Stimulated activated CD8-positive, alpha-beta memory T cell treated with anti-CD3 and anti-CD28 coated beads, Interleukin-4, amount 100 ng/mL, for 48 hours (primary cell): ENCODE measurements at places on chromosomes 5 and 9.

- DNase-seq, result no peak
Observed at GRCh38 chr5:109873687-109874086, 184.0 kb downstream of the MAN2A1 start.

- no peak for DNase-seq
Observed at GRCh38 chr9:106482733-106483132, 380.2 kb upstream of the ZNF462 start.

GRCh38 chr9:92035146-92035545, 80.1 kb downstream of the SPTLC1 start:
- DNase-seq, result no peak

DNA sequence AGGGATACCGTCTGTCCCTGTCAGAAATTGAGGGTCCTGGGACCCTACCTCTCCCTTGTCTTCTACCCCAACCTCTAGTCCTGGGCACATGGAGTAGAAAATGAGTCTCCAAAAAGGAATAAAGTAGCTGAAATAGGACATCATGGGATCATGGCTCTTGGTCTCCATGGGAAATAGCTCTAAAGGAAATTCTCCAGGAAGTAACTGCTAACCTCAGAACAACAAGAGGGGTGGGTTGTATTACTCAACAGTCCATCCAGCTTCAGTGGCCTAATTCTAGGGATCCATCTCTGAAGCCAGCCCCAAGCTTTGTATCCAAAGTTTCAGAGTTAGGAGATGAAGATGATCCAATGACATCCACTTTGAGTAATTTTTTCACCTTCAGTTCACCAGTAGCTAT, 11.0 kb upstream of the RUSC2 start:
- DNase-seq, result no peak

- no peak for DNase-seq
Observed at GRCh38 chr5:151577566-151577965, 13.6 kb downstream of the FAT2 start.

GRCh38 chr5:156686796-156687195, 163.3 kb upstream of the PPP1R2B start:
- no peak for DNase-seq

DNA sequence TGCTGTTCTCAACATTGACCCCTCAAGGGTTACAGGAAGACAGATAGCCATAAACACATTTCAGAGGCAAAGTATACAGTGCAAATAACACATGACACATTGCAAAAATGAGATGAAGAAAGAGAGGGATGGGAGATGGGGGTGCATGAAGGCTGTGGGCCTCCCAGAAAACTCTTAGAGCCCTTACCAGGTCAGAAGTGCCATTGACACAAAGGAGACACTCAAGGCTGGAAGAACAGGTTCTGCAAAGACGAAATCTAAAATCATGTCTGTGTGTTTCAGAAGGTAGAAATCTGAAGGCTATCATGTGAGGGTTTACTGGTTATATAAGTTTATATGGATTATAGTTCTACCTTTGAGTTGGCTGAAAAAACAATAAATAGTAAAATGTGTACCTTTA, 318.8 kb downstream of the BNC2 start:
- no peak for DNase-seq

DNA sequence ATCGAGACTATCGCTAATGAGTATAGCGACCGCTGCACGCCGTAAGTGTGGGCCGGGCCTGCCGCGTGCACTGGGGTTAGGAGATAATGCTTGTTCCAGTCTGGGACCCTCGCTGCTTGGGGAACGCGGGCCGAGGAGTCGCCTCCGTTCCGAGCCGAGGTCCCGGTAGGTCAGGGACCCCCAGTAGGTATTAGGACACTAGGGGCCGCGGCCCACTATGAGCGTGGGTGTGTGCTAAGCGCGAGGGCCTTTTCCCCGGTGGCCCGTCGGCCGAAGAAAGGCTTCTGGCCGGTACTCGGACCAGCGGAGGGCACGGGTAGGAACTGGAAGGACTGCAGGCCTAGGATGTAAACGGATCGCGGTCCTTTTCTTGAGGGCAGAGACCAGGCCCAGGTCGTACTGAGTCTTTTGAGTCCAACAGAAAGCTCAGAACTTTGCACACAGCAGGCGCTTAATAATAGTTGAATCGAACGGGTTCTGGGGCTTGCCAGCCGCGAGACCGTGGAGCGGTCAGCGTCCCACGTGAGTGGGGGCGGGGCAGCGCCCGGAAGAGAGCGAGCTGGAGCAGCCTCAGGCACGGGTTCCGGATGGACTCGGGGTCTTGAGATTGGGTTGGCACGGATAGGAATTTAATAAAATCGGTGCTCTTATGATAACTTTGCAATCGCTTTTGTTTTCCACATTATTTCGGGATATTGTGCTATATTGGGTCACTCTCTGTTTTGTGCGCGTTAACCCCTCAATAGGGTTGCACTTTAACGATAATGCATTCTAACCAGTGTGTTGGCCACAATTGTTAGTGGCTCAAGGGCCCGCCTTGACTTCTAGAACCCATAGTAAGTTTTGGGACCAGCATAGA, 733 bp downstream of the HSPA4 start:
- peak; percentile 81 for DNase-seq

DNA sequence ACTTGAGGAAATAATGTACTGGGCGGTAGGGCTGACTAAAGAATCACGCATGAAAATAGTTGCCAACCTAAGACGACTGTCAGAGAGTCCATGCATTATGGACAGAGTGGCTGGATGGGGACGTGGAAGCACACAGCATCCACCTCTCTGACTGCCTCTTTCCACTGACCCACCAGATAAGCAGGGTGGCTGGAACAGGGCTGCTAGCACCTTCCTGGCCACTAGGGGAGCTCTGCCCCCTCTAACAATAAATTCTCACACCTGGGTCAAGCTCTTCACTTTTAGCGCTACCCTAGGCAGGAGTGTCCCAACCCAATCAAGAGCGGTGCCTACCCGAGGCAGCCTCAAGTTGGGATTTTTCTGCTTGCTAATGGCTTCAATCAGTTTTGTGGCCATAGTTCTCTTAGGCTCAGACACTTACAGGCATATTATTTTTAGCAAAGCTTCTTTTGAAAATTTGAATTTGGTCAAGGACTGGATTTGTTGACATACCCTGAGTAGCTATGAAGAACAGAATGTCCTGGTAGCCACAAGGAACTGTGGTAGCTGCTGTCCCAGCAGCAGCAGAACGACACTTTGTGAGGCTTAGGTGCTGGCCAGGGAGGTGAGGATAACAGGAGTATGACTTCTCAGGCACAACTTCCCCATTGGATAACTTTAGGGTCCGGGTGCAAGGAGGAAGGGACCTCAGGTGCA, 6.9 kb upstream of the TPM2 start:
- peak; percentile 70 for DNase-seq

- DNase-seq, result no peak
Observed at GRCh38 chr5:68476854-68477253, 261.3 kb downstream of the PIK3R1 start.

DNA sequence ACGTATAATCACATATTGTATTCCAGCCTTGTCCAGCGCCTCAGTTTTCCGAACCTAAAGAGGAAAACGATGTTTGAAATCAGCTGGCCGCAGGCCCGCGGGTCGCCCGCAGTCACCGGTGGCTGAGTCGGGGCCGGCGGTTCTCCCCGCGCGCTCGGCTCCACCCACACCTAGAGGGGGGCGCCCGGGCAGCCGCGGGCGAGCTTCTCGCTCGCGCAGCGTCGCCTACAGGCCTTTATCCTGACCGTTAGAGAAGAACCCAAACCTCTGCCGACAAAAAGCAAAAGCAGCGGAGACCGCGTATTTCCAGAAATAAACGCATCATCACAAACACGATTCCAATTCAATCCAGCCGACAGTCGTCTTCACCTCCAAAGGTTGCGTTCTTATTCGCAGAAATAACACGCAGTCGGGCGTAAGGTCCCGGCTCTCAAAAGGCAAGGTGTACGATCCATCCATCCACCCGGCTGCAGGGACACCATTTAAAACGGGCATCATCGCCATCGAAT, 725 bp upstream of the NIPBL start:
- DNase-seq, result peak; percentile 81

GRCh38 chr9:37944671-37945481, 40.9 kb upstream of the SLC25A51 start:
- DNase-seq, result no peak

- DNase-seq, result no peak
Observed at GRCh38 chr9:91315191-91315590, 46.5 kb downstream of the AUH start.

GRCh38 chr9:114053246-114054005, 24.7 kb downstream of the AMBP start:
- DNase-seq, result peak; percentile 6

- DNase-seq, result peak; percentile 75
Observed at GRCh38 chr5:180810959-180811622, 8.5 kb upstream of the MGAT1 start.

GRCh38 chr5:756865-757345, 27.6 kb downstream of the ZDHHC11B start:
- peak; percentile 21 for DNase-seq

DNA sequence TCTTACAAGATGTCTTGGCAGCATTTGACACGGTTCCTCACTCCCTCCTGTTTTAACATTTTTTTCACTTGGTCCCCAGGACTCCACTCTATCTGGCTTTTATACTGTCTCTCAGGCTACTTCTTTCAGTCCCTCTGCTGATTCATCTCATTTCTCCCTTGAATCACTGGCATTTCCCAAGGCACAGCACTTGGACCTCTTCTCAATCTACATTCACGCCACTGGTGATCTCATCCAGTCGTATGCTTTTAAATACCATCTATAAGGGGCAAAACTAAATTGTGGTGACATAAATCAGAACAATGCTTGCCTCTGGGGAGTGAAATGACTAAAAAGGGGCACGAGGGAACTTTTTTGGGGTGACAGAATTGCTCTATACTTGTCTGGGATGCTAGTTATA, 47.1 kb downstream of the MAPKAP1 start:
- no peak for DNase-seq

GRCh38 chr9:122143876-122144405, 15.6 kb downstream of the NDUFA8 start:
- no peak for DNase-seq

- DNase-seq, result no peak
Observed at GRCh38 chr5:74992791-74993190, 59.6 kb downstream of the GCNT4 start.
